ENCODE measurements at places on chromosomes 4 and X. TPM values are rescaled to one million over a fixed set of nuclear protein-coding genes. Genes with fewer than 3 reads are reported as not detected.

DNA sequence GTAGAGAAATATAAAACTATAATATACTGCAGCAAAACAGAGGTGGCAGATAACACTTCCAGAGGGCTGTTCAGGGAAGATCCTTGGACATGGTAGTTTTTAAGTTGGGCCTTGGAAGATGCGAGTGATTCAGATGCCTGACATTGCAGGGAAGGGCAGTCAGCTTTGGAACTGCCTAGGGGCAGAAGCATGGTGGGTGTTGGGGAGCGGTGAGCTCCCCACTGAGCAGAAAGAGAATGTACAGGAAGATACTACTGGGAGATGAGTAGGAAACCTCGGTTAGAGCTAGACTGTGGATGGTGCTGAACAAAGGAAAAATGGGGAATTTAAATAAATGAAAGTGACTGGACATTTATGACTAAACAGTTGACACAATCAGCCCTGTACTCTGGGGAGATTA, 24.9 kb upstream of the SEC24B start:
- DNase-seq, result peak; percentile 6

Gene MAGEA6
- polyA plus RNA-seq, result not detected

Gene NAP1L2
- polyA plus RNA-seq, result 0.87 TPM

Gene MAGED4
- 33.4 TPM for polyA plus RNA-seq

DNA sequence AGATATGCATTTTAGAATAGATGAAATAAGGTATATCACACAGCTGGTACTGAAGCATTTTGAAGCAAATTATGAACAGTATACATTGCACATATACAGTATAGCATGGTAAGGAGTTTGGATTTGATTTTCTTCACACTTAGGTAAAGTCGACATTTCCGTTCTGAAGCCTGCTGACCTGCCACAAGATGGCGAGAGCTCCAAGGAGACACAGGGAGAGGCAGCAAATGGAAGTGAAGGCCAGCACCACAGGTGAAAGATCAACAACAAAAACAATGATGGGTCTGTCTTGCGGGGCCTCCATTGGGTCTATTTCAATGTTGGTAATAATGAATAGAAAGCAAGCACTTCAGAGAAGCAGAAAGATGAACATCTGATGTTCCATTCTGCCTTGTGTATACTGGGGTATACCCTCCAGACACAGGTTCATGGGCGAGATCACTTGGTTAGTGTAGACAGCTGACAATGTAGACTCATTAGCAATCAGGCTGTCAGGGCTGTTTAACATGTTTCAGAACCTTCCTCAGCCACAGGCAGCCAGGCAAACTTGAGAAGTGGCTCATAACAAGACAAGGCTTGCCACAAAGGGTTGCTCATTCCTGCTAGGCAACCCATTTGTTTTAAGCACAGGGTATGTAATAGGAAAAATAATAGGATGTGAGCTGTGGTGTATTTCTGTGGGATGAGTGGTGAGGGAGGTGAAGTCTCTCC, 21.4 kb upstream of the NOX1 start:
- DNase-seq, result peak; percentile 25
